ENCODE measurements at places on chromosomes 16 and 17.

GRCh38 chr17:80499961-80500665, 23.7 kb upstream of the NPTX1 start:
- DNase-seq: no peak

GRCh38 chr17:57046749-57047148, 38.3 kb upstream of the AKAP1 start:
- DNase-seq: no peak

DNA sequence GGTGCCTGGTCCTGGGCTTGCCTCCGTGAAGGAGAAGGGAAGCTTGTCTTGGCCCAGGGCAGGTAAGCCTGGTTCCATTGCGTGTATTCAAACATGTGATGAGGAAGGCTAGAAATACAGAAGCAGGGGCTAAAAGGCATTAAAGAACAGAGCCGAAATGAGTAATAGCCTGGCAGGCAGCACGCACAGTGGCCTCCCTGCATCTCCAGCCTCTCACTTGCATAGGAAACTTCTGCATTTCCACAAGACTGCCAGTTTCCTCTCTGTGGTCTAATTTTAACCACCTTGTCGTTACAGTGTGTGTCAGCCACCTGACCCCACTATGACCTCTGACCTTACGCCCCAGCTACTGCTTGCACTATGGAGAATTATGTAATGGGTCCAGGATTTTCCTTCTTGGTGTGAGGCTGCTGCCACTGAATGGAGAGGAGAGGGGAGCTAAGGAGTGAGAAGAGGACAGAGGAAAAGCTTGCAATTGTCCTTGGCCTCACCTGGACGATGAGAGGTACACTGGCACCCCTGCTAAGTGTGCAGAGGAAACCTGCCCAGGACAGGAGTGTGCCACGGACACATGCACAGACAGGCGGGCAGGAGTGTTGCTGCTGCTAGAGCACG, 32.8 kb downstream of the HIC1 start:
- no peak for DNase-seq

DNA sequence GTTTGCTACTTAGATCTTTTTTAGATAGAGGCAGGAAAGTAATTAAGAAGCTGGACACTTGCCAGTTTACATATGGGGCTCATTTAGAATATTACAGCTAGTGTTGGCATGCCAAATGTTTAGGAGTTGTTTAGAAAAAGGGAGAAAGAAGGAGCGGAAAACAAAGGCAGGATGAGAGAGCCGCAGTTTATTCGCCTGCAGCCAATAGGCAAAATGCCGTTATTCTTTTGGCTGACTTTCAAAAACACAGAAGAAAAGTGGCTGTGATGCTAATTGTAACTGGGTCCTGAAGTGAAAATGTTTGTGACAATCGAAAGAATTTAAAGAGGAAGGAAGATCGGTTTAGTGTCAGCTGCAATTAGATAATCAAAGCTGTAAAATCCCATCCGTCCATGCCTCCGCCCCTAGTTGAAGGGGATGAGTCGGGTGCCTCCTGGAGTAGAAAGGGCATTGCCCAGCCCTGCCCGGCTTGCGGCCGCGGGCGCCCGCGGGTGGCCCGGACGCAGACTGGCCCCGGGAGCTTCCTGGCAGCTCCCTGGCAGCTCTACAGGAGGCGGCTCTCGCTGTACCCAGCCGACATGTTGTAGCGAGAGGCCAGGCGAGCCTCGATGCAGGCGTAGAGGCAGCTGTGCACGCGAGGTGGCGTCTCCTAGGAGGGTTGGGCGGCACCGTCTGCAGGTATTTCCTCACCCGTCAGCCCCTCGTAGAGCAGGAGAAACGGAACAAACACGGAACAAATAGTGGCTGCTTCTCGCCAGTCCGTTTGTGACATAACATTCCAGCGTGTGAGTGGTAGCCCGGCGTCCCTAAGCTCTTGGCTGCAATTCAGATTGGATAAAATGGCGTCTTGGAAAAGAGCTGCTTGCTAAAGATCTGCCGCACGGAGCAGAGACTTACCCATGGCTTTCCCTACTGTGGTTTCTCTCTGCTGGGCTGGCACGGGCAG, 82.2 kb downstream of the TNRC6C start:
- peak; percentile 39 for DNase-seq

DNA sequence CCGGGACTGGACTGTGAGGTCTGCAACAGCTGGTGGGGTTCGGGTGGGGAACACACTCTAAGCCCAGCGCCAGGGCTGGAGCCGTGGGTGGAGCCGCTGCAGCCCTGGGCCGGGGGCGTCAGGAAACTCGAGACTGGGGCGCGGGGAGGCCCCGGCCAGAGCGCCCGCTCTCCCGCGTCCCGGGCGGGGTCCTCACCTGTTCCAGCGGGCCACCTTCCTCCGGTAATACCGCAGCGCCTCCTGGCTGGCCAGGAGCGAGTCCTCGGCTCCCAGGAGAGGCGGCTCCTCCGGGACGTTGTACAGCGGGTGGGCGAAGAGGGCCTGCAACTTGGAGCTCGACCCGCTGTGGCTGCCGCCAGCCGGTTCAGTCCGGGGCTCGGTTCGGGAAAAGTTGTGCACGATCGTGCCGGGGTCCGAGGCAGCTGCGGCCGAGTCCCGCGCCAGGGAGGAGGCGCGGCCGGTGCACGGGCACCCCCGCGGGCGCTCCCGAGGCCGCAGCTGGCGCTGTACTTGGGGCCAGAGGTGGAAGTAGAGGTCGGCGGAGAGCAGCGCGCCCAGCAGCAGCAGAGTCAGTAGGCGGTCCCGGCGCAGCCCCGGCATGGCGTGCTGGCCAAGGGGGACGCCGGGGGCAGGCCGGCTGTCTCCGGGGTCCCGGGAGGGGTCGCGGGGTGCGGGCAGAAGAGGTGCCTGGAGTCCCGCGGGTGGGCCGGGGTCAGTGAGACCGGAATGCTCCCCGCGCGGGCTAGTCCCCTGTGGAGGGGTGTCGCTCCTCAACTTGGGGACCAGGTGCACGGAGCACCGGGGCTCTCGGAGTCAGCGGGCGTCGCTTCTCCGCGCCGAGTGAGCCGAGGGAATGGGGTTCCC, 868 bp downstream of the FAM20A start:
- peak; percentile 39 for DNase-seq

DNA sequence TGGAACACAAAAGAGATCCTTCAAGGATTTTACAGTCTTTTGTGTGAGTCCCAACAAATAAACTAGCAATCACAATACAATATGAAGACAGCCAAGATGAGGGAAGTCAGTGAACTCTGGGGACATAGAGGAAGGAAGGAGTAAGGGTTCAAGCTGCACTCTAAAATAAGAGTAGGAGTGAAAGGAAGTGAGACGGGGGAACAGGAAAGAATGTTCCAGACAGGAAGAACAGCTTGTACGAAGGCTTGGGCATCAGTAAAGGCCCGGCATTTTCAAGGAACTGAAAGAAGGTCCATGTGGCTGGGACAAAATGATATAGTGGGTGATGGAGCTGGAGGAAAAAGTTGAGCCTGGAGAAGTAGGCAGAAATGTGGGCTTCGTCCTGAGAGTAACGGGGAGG, 4.5 kb downstream of the CCL17 start:
- DNase-seq: no peak

DNA sequence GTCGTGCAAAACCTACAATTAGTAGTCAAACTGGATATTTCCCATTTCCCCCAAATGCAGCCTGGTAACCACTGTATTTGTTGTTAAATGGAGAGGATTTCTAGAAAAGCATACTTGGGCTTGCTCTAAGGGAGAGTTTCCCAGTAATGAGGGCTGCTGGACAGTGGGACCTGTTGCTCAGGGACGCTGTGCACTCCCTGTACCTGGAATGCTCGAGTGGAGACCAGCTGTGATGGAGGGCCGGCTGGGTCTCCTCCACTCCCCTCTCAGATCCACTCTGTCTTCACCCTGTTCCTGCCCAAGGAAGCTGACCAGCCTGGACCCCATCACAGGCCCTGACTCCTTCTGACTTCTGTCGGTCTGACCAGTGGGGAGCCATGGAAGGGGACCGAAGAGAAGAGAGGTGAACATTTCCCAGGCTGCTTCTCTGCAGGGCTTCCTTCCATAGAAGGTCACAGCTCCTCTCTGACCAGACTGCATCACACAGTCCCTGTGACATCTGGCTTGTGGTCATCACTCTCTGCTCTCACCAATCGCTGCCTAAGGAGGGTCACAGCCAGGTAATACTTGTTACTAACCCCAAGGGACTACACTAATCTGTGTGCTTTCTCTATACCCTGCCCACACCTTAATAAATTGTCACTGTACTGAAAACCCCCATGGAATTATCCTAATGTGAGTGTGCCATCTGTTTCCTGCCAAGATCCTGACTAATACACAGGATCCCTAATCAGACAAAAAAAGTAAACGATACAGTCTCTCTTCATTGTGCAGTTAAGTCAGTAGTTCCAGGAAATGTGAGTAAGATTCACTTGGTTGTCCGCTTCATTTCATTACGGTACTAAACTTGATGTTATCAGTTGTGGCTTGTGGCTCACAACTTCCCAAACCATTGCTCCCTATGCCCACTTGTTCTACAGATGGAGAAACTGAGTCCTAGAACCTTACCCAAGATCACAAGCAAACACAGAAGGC, 102.4 kb downstream of the CCT6B start:
- DNase-seq: no peak

- DNase-seq: no peak
Measured at GRCh38 chr16:74291577-74292208, 4.9 kb upstream of the PSMD7 start.

GRCh38 chr17:50355701-50356341, 9.9 kb downstream of the XYLT2 start:
- DNase-seq: no peak

DNA sequence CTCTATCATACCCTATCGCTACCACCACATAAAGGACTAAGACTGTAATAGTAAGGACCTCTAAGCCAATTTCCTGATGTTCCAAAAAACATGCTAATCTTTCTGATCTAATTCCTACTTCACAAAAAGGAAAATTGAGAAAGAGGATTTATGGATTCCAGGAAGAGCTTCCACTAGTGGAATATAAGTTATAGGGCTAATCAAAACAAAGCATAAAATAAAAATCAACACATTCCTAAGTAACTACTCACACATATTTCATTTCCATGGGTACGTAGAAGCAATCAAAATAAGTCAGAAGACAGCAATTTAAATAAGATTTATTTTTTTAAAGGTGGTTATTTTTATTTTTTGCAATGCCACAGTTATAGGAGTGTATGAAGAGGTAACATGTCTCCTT, 12.4 kb downstream of the CCDC43 start:
- DNase-seq: no peak

- peak; percentile 19 for DNase-seq
Measured at GRCh38 chr17:13030459-13031300, 12.9 kb upstream of the ELAC2 start.

- peak; percentile 23 for DNase-seq
Measured at GRCh38 chr17:2695243-2695960, 16.2 kb downstream of the CLUH start.

DNA sequence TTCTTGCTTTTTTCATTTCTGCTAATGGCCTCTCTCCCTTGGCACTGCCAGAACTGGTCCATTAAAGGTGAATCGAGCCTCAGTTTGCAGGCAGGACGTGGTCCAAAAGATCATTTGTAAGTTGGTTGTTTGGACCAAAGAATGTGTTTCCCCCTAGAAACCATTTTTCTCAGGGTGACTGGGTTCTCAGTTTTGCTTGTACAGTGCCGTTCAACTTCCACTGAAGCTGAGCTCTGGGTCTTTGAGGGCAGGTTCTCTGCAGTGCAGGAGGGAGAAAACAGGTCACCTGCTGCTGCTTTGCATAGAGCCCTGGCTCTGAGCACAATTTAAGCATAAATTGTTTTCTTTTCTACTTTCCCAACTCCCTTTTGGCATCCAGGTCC, 9.0 kb upstream of the AMZ2 start:
- DNase-seq: no peak

DNA sequence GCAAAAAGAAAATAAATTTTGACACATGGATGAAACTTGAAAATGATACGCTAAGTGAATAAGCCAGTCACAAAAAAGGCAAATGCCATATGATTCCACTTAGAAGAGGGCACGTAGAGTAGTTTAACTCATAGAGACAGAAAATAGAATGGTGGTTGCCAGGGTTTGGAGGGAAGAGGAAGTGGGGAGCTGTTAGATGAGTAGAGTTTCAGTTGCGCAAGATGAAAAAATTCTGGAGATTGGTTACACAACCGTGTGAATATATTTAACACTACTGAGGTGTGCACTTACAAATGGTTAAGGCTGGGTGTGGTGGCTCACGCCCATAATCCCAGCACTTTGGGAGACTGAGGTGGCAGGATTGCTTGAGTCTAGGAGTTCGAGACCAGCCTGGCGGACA, 93.4 kb upstream of the TMEM132E start:
- no peak for DNase-seq

DNA sequence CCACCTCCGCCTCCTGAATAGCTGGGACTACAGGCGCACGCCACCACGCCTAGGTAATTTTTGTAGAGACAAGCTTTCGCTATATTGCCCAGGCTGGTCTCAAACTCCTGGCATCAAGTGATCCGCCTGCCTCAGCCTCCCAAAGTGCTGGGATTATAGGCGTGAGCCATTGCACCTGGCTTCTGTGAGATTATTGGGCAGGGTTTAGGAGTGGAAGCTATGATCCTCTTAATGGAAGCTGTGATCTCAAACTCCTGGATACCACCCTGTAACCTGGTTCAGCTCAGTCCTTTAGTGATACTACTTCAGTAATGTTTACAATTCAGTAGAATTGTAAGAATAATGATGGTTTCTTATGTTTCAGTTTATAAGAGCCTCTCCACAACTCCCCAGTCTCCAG, 14.1 kb downstream of the NFE2L1 start:
- DNase-seq: no peak

GRCh38 chr16:2078691-2079090, 30.9 kb downstream of the TSC2 start:
- no peak for DNase-seq

DNA sequence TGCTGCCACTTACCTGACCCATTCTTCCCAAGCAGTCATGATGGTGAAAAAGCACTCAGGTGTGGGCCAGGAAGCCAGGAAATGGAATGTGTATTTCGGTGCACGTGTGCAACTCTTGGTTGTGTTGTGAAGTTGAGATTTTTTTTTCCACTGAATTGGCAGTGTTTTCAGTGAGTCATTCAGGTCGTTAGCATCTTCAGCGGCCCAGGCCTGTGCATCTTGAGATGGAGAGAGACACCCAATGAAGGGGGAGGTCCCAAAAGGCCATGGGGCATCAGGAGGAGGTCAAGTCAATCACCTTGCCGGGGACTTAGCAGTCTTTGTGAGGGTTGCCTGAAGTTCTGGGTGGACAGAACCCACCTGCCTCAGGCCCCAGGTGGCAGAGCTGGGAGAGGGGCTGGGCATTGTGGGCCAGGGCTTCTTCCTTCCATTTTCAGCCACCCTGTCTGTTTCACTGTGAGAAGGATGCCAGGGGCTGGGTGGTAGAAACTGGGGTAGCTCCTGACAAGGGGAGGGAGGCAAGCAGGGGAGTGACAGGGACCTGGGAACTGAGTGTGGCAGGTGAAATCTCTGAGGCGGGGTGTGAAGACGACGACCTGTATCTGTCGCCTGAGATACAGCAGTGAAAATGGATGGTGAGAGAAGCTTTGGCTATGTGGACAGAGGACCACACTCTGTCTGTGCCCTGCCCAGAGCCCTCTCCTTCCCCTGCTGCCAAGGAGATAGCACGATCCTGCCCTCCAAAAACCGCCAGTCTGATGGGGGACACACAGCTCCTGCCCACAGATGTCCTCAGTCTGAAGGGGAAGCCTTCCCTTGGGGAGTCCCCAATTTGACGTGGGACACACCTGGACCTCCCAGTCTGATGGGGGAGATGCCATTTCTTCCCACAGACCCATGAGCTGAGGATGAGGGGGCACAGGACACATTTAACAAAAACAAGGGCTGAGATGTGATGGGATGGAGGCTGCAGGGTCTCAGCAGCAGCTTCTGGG, 11.9 kb downstream of the TBKBP1 start:
- no peak for DNase-seq

GRCh38 chr16:88606148-88606757, 32.1 kb upstream of the IL17C start:
- no peak for DNase-seq

Measured in GM12891 (cell line).